ENCODE measurements at places on chromosomes 1 and 21.

DNA sequence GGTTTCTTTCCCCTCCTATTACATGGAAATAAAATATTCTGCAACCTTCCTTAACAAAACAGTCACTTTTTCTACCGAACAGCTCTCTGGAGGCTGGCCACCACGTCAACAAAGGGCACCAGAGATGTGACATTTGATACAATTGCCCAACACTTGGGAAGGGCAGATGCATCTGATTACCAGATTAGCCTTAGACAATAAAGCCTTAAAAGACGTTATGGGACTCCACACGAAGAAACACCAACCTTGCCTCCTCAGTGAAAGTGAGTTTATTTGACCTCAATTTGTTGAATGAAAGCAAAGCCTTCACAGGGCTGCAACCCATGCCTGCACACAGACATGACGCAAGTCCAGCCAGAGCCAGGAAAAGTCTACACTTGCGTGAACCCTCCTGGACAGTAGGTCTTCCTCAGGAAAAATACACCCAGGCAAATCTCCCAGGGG is 136.1 kb downstream of the TGFBR3 start:
- DNase-seq: no peak

GRCh38 chr1:197424380-197424779 is 156.3 kb downstream of the CRB1 start:
- no peak for DNase-seq

GRCh38 chr1:67317803-67318202 is 10.1 kb downstream of the IL12RB2 start:
- DNase-seq: no peak

GRCh38 chr1:117067533-117068370 is 7.6 kb downstream of the TTF2 start:
- DNase-seq: peak; percentile 62

DNA sequence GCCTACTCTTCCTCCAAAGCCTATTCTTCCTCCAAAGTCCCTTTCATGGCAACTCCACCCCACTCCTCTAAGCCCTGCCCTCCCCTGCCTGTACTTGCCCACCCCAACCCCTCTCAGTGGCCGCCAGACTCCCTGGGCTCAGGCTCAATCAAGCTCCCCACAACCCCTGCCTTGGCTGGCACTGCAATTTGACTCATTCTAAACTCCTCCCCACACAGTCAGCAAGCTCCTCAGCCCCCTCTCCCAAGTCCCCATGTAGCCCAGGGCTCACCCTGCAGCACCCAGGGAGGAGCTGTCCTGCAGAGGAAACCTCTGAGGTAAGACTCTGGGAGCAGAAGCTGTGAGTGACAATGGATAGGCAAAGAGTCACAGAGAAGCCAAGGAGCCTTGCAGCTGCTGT is 3.6 kb upstream of the VSIG8 start:
- no peak for DNase-seq

DNA sequence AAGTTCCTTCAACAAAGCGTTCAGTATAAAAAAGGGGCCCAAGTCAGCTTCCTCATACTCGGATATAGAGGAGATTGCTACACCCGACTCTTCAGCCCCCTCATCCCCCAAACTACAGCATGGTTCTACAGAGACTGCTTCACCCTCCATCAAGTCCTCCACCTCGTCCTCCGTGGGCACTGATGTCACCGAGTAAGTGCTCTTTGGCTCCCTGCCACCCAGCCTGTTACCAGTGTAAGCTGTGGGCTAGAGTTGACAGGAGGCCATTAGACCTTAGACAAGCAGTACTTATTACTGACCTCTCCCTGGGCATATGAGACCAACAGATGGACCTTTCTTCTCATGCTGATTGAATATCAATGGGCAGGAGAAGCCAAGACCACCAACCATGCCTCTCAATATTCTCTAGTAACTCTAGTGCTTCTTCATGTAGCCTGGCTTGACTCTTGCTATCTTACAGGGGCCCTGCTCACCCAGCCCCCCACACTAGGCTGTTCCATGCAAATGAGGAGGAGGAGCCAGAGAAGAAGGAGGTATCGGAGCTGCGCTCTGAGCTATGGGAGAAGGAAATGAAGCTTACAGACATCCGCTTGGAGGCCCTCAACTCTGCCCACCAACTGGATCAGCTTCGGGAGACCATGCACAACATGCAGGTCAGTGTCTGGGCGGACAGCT is 20.9 kb upstream of the IPO9 start:
- DNase-seq: no peak

DNA sequence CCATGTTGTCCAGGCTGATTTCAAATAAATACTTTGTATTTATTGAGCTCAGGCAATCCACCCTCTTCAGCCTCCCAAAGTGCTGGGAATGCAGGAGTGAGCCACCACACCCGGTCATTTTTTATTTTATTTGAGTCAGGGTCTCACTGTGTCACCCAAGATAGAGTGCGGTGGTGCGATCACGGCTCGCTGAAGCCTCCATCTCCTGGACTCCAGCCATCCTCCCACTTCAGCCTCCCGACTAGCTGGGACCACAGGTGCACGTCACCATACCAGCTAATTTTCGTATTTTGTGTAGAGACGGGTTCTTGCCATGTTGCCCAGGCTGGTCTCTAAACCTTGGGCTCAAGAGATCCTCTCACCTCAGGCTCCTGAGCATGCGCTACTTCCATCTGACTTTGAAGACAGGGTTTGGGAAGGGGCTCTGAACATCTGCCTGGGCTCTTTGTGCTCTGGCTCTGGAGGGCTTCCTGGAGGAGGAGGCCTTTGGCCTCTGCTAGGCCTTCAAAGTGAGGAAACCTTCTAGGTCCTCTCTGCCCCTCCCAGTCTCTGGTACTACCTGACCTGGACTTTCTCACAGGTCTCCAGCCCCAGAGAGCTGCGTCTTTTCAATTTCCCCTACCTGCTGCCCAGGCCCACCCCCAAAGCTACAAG is 5.8 kb downstream of the HSPB7 start:
- DNase-seq: no peak

DNA sequence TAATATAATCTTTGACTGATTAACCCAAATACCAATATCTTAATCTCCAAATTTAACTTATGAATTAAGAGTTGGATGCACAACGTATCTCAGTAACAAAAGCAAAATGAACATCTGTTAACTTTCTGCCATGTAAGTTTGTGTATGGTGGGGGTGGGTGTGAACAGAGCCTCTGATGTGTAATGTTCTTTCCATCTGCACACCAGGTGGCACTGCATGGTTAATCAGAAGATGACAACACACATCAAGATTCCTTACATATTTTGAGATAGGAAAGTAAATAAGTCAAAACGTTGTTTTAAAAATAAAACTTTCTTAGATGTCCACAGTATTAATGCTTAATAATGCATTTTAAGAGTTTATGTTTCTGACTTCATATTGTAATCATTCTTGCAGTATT is 251.9 kb downstream of the DPYD start:
- no peak for DNase-seq

GRCh38 chr1:177632923-177633615 is 336.8 kb downstream of the SEC16B start:
- DNase-seq: no peak

DNA sequence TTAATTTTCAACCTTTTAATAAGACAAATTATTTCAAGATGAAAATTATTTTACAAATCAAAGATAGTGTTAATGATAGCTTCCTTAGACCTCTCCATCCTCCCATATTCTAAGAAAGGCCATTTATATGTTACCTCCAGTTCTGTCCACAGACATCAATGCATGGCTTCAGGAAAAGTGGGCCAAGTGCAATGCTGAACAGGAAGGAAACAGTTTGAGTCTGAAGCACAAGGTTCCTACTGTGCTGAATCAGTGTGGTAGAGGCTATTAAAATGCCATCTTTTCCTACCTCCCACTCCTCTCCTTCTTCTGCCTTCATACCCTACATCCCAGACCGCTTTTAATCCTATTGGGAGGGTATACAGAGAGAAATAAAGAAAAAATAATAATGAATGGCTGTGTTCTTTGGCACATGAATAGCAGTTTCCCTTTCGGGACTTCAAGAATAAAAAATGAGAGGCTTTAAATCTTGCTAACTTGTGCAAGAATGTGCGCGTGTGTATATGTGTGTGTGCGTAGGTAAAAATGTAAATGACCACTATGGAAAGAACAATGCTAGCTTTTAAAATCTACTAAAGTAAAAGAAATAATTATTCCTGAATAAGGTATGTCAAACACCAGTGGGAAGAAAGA is 62.6 kb upstream of the C1orf105 start:
- no peak for DNase-seq

- peak; percentile 38 for DNase-seq
Measured at GRCh38 chr1:232009741-232010140, 383.2 kb downstream of the DISC1 start.

GRCh38 chr1:208599063-208599462 is 354.9 kb upstream of the PLXNA2 start:
- no peak for DNase-seq

- peak; percentile 81 for DNase-seq
Measured at GRCh38 chr21:36504067-36505058, 24.4 kb upstream of the CLDN14 start.

DNA sequence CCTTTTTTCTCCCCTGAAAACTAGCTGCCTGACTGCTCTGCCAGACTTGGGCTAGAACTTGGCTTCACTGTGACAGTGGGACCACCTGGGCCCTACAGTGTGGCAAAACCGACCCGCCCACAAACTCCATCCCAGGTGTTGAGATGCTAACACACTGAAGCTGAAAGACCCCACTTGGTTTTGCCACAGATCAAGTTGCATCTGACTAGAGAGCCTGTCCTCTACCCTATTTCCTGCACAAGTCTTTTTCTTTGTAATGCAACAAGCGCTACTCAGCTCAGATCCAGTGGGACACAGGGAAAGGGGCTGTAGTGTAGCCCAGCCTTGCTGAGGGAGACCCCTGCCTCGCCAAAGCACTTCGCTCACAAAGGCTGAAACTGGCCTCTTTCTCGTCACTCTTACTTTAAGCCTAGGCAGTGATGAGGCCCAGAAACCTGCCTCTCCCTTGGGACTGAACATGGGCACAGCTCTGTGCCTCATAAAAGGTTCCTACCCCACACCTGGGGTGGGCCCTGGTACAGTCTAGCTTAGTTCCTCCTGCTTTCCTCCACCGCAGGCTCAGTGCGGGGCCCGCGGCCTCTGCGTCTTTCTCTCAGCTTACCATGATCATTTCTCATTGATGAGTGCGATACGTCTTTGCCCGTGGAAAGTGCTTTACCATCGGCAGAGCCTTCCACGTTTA is 9.7 kb downstream of the ALPL start:
- DNase-seq: no peak

DNA sequence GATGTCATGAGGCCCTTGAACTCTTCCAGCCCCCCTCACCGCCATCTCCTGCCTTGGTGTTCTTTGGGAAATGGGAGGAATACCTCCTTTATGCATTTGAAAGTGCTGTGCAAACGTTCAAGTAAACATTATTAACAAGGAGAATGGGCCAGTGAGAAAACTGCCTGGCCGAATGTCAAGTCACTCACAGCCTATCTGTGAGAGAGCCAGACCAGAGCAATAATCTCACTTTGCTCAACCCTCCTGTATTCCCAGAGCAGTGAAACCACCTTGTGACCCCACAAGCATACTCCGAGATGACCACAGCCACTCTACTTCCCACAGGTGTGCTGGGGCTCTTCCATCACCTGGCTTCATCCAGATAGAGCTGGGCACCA is 5.2 kb downstream of the TAL1 start:
- no peak for DNase-seq

GRCh38 chr1:202811296-202812175 is 782 bp downstream of the PCAT6 start:
- DNase-seq: no peak

- no peak for DNase-seq
Measured at GRCh38 chr1:38829368-38829767, 30.2 kb downstream of the RRAGC start.

GRCh38 chr1:248873993-248874533 is 15.2 kb upstream of the ZNF692 start:
- DNase-seq: peak; percentile 90
